ENCODE measurements at places on chromosomes 13 and 19.

DNA sequence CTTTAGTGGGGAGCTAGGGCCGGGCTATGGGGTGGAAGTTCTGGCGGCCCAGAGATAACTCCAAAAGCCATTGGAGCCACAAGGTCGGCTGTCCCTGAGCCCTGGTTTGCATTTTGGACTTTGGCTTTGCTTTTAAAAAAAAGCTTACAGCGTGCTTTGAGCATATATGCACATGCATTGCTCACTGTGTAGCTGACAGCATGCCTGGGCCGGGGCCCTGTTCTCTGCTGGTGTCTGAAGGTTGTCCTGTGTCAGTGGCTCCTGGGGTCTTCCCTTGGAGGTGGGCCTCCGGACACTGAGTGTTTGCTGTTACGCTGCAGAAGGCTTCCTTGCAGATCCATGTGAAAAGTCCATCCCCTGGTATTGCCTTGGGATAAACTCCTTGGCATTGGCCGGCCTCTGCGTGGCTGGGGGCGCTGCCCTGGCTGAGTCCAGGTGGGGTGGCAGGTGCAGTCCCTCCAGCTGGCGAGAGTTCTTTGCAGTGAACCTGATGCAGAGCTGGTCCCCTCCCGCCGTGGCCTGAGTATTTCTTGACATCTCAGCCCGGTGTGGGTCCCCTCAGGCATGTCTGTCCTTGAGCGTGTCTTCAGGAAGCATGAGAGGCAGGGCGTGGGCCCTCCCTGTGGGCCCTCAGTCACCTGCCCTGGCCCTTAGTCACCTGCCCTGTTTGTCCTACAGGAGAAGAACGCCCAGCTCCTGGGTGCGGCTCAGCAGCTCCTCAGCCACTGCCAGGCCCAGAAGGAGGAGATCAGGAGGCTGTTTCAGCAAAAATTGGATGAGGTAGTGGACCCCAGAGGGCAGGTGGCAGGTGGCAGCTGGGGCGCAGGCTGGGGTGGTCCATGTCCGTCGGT lies 23.0 kb downstream of the PLEKHJ1 start:
- no peak for DNase-seq

DNA sequence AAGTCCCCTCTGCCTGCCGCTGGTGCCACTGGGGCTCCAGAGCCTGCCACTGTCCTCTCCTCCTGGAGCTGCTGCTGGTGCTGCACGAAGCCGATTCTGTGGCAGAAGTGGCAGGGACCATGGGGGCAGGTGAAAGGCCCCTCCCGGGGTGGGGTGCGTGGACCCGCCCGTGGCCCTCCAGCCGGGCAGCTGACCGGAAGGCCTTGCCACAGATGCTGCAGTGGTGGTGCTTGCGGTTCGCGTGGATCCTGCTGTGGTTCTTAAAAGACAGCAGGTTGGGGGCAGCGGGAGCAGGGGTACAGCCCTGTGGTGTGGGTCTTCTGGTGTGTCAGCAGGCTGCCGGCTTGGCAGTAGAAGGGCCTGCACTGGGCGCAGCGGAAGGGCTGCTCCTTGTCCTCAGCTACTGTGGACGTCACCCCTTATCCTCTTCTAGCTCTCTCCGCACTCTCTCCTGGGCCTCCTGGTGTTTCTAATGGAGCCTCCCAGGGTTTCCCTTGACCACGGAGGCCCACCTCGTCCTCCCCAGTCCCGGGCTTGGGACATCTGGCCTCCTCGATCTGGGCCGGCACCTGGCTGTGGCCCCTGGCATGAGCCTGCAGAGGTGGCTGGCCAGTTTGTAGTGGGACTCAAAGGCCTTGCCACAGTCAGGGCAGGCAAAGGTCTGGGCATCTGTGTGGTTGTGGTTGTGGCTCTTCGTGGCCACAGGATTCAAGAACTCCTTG lies 380.4 kb downstream of the OLFM4 start:
- no peak for DNase-seq

DNA sequence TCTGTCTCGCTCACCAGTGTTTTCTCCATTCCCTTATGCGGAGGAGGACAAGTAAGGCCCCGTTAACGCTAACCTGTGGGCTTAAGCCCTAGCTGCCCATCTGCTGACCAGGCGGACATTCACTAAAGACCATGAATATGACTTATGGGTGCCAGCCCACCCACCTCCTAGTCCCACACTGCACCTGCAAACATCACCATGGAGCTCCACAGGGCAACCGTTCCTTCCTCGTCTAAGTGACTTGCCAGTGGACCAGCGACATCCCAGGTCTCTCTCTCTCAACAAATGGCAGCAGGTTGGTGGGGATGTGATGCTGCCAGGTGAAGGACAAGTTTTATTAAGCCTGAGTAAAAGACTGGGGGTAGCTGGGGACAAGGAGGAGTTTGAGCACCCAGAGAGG lies 55.2 kb downstream of the CCDC70 start:
- DNase-seq, result no peak

- DNase-seq, result no peak
Observed at GRCh38 chr19:32671883-32672593, 2.9 kb downstream of the ANKRD27 start.

DNA sequence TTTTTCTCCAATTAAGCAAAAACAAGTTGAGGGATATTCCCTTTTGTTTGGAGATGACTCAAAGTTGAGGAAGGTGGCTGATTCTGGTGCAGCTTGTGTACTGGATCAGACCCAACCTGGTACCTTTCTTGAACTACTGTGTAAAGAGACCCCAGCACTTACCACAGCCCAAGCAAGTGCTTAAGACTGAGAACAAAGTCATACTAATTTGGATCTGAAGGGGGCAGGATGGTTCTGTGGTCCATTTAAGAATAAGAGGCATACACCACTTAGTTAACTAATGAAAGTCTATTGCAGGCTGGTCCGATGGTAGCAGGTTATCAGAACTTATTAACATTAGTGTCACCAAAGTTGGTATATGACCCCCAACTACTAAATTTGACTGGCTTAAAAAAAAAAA lies 6.3 kb downstream of the THSD1 start:
- DNase-seq, result no peak

DNA sequence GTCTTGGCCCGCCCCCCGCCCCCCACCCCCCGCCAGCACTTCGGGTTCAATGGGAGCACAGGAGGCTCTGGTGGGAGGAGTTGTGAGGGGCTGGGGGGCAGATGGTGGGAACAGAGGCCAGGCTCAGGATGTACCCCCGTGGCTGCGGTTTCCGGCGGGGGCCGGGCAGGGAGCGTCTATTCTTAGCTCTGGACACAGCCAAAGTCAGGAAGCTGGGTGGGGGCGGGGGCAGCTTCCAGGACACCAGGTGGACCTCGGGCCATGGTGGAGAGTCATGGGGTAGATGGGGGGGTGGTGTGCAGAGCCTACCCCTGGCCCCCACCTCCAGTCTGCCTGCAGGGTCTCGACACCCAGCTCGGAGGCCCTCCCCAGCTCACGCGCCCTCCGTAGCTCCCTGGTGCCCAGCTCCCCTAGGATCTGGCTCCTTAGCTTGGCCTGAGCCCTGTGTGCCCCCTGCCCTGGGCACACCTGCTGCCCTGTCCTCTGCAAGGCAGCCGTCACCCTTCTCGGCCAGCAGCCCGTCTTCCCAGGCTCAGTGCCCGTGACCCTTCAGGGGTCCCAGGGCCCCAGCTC lies 2.2 kb upstream of the TBXA2R start:
- DNase-seq, result no peak

- DNase-seq, result no peak
Observed at GRCh38 chr13:44463759-44464158, 90.1 kb downstream of the SERP2 start.

DNA sequence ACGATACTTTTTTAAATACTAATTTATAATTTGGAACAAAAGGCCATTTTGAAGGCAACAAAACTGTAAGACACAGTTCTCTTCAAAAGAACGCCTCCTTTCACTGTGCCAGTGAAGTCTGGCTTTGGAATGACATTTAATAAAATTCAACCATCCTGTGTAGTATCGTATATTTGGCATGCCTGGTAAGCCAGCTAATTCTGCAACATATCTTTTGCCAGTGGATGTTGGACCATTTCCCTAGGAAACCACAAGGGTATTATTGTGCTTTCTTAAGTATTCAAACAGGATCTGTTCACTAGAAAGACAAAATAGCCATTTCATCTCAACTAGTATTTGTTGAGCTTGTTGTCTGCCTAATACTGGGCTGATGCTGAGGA lies 111.6 kb downstream of the RGCC start:
- DNase-seq, result no peak

- no peak for DNase-seq
Observed at GRCh38 chr13:109858319-109858718, 71.9 kb upstream of the IRS2 start.

DNA sequence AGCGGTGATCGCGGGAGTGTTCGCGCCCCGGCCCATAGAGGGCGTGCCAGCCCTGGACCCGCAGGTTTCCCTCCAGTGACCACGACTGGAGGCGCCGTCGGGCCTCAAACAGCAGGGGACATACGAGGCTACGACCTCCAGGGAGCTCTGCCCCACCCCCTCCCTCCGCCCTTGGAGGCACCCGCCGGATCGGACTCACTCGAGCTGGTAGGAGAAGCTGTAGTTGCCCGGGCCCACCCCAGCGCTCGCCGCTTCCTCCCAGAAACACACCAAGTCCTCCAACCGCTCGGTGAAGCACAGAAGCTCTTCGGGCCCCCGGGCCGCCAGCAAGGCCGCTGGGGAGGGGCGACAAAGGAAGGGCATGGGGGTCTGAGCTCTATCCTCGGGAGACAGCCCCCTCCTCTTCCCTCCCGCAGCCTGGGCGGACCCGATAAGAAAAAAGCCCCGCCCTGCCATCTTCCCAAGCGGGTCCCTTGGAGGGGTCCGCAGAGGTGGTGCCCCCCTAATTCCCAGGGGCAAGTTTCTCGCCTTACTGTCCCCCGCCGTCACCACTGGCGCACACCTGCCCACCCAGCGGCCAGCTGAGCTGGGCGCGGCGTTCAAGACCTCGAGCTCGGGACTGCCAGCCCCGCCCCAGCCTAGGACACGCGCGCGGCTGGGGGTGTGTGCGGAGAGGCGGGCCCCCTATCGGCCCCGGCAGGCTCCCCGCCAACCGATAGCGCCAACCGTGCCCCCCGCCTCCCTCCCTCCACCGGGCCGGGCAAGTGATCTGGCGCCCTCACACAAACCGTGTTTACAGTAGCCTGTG lies 1.0 kb downstream of the EPOR start:
- no peak for DNase-seq

GRCh38 chr19:34382471-34382870 lies 17.5 kb downstream of the GPI start:
- no peak for DNase-seq

DNA sequence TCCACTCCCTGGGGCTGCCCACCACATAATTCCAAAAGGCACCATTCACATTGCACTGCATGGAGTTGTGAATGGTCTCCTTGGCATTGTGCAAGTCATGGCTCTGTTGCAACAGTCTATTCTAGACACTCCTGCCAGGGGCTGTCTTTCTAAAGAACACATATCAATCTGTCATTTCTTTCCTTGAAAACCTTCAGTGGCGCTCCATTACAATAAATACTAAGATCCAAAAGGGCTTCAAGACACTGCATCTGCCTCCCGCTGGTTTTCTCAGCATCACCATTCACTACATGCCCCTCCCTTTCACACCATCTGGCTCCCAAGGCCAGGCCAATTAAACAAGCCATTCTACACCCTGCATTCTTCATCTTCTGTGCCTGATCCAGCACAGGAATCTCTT lies 32.2 kb upstream of the TM9SF2 start:
- no peak for DNase-seq

DNA sequence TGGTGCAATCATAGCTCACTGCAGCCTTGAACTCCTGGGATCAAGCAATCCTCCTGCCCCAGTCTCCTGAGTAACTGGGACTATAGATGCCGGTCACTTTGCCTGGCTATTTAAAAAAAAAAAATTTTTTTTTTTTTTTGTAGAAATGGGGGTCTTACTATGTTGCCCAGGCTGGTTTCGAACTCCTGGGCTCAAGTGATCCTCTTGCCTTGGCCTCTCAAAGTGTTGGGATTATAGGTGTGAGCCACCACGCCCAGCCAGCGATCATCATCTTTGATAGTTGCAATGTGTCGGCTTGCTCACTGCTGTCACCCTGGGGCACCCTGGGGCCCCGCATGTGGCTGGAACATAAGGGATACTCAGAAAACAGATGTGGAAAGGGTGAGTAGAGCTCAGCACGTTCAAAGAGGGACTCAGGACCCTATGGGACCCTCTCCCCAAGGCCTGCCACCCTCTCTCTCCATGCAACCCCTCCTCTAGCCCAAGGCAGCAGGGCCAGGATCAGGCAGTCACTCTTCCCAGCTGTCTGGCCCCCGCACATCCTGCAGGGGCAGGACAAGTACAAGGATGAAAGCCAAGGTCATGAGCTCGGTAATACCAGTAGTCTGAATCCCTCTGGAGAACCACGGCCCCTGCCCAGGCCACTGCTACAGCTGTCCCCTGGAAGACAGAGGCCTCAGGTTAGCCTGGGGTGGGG lies 6.5 kb upstream of the CCL25 start:
- no peak for DNase-seq

DNA sequence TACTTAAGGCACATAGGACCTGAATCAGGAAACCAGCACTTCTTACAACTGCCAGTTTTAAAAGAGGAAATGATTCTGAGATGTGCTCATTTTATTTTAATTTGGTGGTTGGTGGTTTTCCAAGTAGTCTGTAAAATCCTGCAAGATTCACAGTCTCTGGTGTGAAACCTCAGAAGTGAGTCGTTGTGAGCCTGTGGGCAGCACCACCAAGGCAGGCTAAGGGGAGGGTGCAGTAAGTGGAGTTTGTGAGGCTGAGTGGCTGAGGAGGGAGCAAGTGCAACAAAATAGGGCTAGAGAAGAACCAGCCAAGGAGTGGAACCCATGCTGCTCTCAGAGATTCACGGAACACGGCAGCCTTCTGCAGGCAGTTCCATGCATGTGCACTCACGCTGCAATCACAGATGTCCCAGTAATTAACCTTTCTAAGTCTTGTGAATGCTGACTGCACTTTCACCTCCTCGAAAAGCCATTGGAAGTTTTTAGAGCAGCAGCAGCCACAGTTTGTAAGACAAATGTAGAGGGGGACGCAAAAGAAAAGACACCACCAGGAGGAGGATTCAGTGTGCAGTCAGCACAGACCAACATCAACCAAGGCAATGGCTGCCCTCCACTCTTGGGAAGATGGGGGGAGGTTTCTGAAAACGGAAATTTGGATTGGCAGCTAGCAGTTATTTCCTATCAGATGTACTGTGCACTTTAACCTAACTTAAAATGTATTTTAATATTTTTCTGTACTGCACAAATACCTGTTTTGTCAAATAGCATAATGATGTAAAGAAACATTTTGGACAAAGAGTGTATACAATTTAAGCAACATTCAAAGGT lies 44.9 kb downstream of the ESD start:
- DNase-seq, result no peak

DNA sequence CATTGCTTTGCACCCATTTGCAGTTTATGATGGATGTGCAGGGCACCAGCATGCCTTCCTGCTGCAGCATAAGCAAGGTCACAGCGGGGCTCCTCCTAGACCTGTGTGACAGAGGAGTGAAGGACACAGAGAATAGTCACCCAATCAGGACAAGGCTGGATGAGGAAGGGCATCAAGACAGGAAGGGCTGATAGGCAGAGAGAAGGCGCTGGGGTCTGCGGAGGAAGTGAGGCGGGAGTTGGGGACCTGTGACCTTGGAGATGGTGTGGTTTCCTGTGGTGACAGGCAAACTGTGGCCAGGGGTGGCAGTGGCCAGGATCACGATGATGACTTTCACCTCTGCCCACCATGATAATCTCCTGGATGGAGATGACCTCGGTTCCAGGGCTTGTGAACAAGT lies 16.4 kb upstream of the KCTD15 start:
- DNase-seq, result no peak

GRCh38 chr13:51235756-51236490 lies 13.7 kb downstream of the FAM124A start:
- no peak for DNase-seq

- no peak for DNase-seq
Observed at GRCh38 chr19:35476149-35476548, 14.1 kb downstream of the KRTDAP start.

- DNase-seq, result no peak
Observed at GRCh38 chr19:28632371-28633080, 580.4 kb downstream of the UQCRFS1 start.

All from NCI-H1417 treated with DMSO at 0.1 percent for 48 hours (cell line).